ENCODE measurements at places on chromosomes 6 and 20.

GRCh38 chr20:31608251-31608945 is 3.3 kb downstream of the ID1 start:
- DNase-seq, result no peak

DNA sequence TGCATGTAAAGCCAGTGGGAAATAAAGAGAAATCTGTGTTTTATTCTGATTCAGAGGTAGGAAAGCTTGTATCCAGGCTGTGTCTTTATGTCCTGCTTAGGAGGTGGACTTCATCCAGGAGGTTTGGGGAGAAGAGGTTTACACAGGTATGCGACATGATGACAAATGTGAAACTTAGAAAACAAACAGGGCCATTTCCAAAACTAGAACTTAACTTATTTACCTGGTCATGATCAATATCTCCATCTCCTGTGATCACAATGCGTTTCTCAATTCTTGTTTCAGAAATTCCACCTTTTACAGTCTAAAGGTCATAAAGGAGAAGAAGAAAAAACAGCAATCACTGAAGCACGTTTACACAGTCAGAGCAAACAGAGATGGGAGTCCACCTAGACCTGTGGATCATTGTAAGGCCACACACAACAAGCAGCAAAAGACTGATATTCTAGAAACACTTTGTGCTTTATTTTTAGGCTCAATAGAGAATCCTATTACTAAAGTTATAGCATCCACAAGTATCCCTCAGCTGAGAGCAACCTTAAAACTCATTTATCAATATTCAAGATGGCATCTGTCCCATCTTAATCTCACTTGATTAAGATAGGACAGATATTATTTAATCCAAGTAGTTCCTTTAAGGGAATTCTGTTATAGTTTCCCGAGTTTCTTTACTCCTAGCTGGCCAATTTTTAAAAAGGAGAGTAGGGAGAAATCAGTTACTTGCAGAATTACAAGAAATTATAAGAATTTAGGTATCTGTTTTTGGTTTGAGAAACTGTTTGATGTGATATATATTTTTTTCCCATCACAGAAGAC is 36.4 kb downstream of the SMLR1 start:
- no peak for DNase-seq

- no peak for DNase-seq
Measured at GRCh38 chr20:22460231-22460630, 124.1 kb downstream of the FOXA2 start.

DNA sequence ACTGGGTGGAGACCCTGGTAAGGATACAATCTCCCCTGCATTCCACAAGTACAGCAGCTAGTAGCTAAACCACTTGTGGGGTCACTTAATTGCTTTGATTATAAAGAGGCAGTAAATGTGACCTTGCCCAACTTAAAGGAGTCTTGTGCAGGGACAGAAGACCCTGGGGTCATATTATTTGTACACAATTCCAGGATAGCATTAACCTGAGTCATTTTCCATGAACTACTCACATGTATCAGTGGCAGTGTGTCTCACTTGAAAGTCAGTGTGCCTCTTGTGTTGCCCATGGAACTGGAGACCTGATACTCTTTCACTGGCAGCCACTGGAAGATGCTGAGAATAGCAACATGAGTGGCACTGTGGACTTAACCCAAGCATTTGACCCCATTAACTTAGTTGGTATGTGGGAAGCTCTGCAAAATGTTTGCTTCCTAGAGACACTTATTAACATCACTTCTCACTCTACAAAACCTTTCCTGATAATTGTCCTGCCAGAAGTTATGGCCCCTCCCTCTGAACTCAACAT is 28.9 kb downstream of the CLIC5 start:
- no peak for DNase-seq

- DNase-seq, result no peak
Measured at GRCh38 chr6:11851387-11851786, 72.8 kb upstream of the ADTRP start.

DNA sequence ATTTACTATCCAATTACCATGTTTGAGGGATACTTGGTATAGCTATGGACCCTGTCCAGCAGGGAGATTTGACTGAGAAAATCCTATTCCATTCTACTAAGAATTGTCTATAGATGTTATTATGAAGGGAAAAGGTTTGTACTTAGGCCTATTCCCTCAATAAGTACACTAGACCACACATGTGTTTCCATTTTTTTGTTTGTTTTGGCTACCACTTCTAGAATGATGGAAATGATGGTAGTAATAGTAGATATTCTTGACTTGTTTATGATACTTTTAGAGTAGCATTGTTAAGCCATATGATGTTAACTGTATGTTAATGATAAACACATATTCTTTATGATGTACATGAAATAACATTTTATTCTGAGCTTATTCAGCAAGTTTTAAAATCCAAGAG is 144.8 kb downstream of the OGFRL1 start:
- no peak for DNase-seq

DNA sequence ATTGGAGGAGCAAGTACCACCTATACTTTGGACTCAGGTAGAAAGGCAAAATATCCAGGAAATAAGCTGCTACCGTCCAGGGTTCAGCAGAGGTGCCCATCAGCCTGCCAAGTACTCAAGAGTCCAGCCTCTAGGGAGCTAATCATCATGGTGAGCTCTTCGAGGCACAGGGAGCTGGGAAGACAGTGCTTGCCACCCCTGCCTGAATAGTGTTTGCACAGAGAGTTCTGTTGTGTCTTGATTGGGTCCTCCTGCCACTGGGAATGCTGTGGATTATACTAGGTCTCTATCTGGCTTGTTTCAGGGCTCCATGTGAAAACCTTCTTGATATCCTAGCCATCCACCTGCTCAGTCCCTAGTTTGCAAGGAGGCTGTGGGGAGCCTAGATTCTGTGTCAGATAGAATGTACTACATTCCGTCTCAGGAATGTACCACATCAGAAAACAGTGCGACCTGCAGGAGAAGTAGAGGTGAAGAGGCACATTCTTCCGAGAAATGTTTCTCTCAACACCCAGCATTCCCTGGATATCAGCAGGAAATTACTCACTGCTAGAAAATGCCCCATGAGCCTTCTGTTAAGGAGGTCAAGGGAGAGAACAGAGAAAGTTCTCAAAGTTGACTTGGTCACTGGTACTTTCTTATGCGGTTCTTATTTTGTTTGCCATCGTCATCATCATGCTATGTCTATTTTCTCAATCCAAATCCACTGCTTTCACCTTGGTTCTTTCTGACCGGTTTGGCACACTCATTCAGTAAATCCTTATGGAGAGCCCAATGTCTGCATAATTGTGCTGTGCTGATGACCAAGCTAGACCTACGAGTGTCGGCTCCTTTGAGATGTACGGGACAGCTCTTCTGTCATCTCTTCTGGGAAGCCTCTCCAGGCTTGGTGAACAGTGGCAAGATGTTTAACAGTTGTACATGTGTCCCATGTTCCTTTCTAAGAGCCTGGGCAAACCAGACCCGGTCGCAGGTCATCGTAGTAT is 30.7 kb downstream of the PTPN1 start:
- no peak for DNase-seq

DNA sequence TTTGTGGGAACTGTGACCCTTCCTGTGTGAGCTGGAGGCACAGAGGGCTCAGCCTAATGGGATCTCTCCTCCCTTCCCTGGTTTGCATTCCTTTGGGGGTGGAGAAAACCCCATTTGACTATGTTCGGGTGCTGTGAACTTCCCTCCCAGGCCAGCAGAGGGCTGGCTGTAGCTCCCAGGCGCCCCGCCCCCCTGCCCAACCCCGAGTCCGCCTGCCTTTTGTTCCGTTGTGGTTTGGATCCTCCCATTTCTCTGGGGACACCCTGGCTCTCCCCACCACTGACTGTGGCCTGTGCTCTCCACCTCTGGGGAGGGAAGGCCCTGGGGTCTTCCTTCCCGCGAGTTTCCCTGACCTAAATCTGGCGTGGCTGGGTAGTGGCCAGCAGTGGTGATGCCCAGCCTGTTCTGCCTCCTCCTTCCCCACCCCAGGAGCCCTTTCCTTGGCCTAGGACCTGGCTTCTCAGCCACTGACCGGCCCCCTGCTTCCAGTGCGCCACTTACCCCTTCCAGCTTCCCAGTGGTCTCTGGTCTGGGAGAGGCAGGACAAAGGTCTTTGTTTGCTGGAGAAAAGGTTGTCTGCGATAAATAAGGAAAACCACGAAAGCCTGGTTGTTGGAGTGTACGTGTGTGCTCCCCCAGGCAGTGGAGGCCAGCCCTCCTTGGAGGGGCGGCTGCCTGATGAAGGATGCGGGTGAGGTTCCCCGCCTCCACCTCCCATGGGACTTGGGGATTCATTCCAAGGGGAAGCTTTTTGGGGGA is 4.9 kb downstream of the VEGFA start:
- no peak for DNase-seq

GRCh38 chr20:49214571-49214970 is 4.6 kb upstream of the DDX27 start:
- no peak for DNase-seq

DNA sequence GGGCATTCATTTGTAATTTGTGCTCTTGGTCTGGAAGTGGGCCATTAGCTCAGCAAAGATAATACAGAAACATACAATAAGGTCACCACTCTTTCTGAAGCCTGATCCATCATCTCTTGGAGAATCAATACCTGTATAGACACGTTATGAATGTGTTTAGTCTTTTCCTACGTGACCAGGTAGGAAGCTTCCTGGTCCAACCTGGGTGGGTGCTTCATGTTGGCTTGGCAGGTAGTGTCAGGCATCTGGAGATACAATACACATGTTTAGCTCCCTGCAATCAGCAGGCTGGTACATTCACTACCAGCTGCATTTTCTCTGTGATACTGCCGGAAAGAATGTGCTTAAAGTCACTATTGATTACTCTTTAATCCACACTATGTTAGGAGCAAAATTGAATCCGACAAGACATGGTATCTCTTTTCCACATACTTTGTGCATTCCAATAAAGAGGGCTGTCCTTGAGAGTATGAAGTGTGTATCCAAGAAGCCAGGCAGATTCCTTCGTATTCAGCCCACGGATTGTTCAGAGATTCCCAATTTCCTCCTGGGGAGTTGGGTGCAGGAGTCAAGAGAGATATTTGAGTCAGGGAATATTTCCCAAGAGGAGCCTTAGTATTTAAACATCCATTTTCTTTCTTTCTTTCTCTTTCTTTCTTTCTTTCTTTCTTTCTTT is 49.9 kb upstream of the RANBP9 start:
- DNase-seq, result no peak

Measured in stimulated activated CD4-positive, alpha-beta T cell treated with anti-CD3 and anti-CD28 coated beads, Interleukin-1b, Interleukin-23, amount 100 ng/mL, for 1 hour (primary cell).